ENCODE measurements at places on chromosomes 2 and 18.

DNA sequence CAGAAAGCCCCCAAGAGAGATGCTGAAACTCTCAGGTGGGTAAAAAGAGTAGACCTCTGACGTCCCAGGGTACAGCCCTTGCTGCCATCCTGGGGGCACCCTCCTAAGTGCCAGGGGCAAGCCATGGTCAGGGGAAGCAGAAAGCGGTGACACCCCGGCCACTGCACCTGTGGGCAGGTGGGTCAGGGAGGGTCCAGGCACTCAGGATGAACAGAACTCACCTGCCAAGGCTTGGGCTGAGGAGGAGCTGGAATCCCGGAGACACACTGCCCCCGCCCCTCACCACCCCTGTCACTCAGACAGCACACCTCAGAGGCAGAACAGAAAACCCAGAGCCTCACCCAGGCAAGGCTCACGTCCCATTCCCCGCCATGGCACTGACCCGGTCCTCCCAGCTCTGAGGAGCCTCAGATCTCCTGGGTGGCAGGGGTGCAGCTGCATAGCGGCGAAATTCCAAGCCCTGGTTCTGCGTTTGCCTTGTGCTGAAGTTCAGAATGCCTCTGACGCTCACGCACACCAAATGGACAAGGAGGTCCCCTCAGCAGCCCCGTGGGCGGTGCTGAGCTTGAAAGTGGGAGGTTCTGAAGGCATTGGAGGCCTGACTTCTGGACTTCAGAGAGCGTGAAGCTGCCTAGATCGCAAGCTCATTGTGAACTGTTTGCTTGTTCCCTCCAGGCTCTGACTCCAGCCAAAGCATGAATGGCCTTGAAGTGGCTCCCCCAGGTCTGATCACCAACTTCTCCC, 4.3 kb downstream of the GPR17 start:
- DNase-seq = no peak

DNA sequence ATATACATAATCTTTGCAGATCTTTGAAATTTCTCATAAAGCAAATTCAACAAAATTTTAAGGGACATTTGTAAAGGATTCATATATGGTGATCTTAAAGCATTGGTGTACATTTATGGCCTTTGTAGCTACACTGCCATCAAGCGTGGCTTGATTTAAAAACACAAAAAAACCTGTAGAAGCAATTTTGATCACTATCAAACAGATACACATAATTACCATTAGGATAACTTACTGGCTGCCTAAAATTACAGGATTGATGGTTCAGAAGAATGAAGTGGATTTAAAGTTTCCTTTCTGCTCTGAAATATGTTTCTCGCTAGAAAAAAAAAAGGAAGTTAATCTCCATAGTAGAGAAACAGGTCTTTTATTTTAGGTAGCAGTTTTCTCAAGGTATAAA, 31.4 kb downstream of the MAPRE2 start:
- no peak for DNase-seq

- DNase-seq = no peak
Observed at GRCh38 chr2:173555833-173556232, 201.2 kb downstream of the CDCA7 start.

GRCh38 chr2:132581591-132581990, 88.4 kb downstream of the LYPD1 start:
- no peak for DNase-seq

GRCh38 chr18:35861367-35862118, 110.9 kb upstream of the RMP24 start:
- DNase-seq = no peak

- no peak for DNase-seq
Observed at GRCh38 chr18:26419746-26420145, 128.6 kb downstream of the KCTD1 start.

GRCh38 chr2:150192701-150193100, 294.8 kb downstream of the RND3 start:
- DNase-seq = no peak

DNA sequence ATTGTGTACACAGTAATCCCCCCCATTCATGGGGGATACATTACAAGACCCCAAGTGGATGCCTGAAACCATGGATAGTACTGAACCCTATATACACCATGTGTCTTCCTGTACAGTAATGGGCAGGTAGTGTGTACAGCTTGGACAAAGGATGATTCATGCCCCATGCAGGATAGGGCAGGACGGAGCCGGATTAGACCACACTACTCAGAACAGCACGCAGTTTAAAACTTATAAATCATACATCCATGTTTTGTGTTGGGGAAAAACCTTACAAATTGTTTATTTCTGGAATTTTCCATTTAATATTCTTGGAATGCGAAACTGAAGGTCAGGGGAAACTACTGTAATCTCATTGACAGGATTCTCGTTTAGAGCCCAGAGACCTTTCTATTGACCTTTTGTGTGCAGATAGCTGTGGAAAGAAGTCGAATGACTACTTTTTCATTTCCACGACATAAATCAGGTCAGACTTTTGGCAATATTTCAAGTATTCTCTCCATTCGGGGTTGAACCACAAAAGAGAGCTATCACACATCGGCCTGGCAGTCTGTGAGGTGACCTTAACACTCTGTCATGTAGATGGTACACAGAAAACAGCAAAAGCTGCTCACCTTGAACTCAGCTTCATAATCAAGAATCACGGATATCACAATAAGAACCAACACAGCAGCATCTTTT, 9.9 kb upstream of the YPEL5 start:
- peak; percentile 55 for DNase-seq

All from RWPE1 (cell line).